ENCODE measurements at places on chromosomes 7 and 10.

DNA sequence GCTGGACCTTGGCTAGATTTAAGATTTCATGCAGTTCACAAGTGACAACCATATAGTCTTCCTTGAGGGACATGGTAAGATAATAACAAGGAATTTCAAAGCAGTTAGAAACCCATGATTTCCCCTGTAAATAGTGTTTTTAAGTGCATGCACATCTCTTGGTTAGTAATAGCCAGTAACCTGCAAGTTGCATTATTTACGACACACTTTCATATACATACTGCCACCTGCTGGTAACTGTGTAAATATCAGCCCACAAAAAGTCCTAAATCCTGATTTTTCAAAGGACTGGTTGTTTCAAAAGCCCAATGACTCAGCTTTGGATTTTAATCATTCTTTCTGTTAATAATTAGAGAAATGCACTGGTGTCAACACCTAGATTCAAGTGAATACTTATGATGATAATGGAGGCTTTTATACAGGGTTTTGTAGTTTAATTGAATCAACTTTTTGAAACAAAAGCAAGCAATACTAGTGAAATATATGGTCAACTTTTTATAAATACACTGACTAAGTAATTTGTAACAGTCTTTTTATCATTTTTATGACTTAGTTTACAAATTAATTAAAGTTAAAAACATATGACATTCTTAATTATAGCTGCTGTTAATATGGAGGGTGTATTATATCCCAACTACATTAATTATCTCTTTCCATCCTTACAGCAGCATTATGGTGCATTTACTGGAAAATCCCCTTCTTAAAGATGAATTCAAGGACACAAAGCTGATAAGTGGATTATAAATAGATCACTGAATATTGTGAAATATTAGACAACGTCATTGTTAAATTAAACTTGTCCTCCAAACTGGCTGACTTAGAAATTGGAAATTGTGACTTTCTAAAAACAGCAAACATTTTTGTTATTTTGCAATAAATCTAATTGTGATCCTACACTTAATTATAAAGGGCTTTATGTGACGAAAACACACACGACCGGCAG, 367.7 kb upstream of the SEMA3D start:
- H3K4me3 ChIP-seq: no peak overlapping the region
- H3K4me1 ChIP-seq: peaks cover 8% of the 10 kb centered on the region
- H3K36me3 ChIP-seq: no peaks in the 10 kb centered on the region
- H3K27ac ChIP-seq: no peak overlapping the region

DNA sequence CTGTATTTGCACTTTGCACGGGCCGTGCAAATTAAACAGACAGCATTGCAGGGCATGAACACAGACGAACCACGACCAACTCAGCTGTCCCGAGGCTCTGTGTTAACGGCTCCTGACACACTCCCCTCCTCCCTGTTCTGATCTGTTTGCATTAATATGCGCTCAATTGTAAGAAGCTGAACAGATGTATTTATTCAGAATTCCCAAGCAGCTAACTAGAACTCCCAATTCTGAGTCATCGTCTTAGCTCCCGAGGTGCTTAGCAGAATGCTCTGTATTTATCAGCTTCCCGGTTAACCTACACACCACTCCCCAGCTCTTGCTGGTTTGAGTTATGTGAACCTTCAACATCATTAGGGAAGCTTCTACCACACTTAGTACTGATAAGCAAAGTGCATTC, 286.4 kb downstream of the PTPRN2 start:
- H3K27ac ChIP-seq: no peak overlapping the region
- H3K27me3 ChIP-seq: no peaks in the 10 kb centered on the region
- H3K36me3 ChIP-seq: no peaks in the 10 kb centered on the region
- no peak overlapping the region for H3K4me3 ChIP-seq

DNA sequence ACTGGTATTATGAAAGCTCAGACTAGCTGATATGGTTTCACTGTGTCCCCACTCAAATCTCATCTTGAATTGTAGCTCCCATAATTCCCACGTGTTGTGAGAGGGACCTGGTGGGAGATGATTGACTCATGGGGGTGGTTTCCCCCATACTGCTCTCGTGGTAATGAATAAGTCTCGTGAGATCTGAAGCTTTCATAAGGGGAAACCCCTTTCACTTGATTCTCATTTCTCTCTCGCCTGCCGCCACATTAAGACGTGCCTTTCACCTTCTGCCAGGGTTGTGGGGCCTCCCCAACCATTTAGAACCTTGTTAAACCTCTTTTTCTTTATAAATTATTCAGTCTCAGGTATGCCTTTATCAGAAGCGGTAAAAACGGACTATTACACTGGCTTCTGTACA, 40.3 kb downstream of the COL13A1 start:
- no peak for DNase-seq
- H3K36me3 ChIP-seq: no peaks in the 10 kb centered on the region
- no peaks in the 10 kb centered on the region for H3K4me1 ChIP-seq
- H3K4me3 ChIP-seq: no peak overlapping the region

DNA sequence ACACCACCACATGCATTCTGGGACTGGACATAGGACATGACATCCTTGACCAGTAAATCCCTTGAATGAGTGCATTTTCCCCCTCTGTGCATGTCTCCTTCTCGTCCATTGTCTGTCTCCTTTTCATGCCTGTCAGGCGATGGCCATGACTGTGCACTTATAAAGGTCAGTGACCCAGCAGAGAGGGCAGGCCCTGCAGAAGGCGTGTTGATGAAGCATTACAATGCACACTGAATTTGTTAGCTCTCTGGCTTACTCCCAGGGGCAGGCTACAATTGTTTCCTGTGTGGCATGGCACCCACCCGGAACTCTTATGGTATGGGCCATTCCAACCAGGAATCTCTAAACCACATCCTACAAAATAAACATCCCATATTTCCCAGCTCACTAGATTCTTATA, 71.1 kb downstream of the SAMD9 start:
- no peaks in the 10 kb centered on the region for H3K4me1 ChIP-seq
- no peak overlapping the region for H3K27ac ChIP-seq
- no peaks in the 10 kb centered on the region for H3K27me3 ChIP-seq
- no peak overlapping the region for H3K4me3 ChIP-seq
- H3K36me3 ChIP-seq: no peaks in the 10 kb centered on the region

DNA sequence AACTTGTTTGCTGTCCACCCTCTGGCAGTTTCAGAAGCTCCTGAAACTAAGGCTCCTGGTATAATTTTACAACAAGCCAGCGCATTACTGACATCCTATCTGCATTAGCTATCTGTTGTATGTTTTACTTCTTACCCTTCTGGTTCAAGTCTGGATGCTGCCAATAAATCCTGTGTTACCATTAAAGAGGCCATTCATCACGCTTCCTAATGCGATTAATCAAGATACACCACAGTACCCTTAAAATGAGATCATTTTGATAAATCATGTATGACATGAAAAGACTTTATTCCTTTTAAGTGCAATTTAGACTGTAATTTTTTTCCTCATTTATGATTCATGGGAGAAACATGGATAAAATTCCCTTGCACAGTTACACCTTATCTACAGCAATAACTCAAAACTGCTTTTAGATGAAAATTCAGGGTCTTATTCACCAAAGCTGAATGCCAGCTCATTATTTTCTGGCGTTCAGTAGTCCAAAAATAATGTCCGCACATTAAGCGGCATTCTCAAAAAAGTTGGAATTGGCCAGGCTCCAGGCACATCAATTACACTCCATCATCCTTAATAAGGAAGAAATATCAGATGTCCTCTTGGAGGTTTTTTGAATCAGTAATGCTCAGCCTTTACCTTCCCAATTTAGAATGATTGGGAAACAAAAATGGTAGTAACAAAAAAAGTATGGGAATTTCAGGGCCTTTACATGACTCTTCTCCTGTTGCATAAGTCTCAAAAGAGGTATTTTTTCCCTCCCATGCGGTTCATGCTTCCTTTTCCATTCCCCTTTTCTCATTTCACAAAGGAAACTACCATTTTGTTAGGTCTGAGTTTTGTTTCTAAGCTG, 878.5 kb downstream of the LRMDA start:
- DNase-seq: no peak
- H3K27me3 ChIP-seq: no peaks in the 10 kb centered on the region
- H3K4me3 ChIP-seq: no peak overlapping the region
- H3K27ac ChIP-seq: no peak overlapping the region
- H3K36me3 ChIP-seq: no peaks in the 10 kb centered on the region

DNA sequence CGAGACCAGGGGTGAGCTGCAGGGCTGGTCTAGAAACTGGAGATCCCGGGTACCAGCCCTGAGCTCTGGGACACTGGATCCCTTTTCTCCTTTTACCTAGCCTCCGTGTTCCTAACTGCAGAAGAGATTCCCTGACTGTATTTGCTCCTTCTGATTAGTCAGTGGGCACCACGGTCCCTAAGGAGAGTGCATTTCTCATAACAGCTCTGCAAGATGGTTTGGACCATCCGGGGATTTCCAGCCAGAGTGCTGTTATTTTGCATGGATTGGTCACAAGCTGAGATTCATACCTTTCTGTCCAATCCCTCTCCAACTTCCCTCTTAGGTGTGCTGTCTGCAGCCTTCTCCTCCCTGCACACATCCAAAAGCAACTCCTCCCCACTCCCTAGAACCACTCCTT, 122.6 kb downstream of the MYL10 start:
- H3K27me3 ChIP-seq: no peaks in the 10 kb centered on the region
- DNase-seq: no peak
- no peak overlapping the region for H3K27ac ChIP-seq
- H3K4me3 ChIP-seq: no peak overlapping the region
- H3K36me3 ChIP-seq: no peaks in the 10 kb centered on the region
- H3K4me1 ChIP-seq: no peaks in the 10 kb centered on the region

- no peaks in the 10 kb centered on the region for H3K4me1 ChIP-seq
- no peak overlapping the region for H3K27ac ChIP-seq
- H3K27me3 ChIP-seq: no peaks in the 10 kb centered on the region
- peaks cover 10% of the 10 kb centered on the region for H3K36me3 ChIP-seq
- DNase-seq: no peak
Measured at GRCh38 chr7:107913851-107914250, 22.9 kb downstream of the DLD start.

DNA sequence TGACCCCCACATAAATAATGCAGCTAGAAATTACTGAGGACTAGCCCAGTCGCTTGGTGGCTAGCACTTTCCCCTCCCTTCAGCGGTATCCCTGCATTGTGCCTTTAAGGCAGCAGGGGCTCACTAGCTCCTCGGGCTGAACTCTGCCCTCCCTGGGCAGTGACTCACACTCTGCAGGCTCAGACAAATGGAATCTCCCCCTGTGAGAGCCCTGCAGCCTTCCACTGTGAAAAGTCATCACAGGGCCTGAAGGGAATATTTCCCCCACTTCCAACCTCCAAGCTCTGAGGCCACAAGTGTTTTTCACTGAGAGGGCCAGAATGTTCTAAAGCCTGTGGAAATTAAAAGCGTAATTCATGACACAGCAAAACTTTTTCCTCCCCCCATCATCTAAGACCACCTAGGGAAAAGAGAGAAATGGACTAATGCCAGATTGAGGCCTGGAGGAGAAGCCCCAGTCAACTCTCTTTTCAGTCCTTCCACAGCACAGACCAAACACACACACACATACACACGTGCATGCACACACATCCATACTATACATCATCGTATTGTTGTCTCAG, 93.6 kb upstream of the COL1A2 start:
- peaks cover 25% of the 10 kb centered on the region for H3K4me1 ChIP-seq
- peak overlapping the region; percentile 54 for H3K27ac ChIP-seq
- no peak overlapping the region for H3K4me3 ChIP-seq

- peak overlapping the region; percentile 26 for H3K27ac ChIP-seq
- DNase-seq: peak; percentile 62
- no peaks in the 10 kb centered on the region for H3K27me3 ChIP-seq
- H3K4me1 ChIP-seq: peaks cover 68% of the 10 kb centered on the region
- H3K36me3 ChIP-seq: no peaks in the 10 kb centered on the region
- H3K4me3 ChIP-seq: no peak overlapping the region
Measured at GRCh38 chr10:45428611-45429510, 54.8 kb downstream of the ALOX5 start.

DNA sequence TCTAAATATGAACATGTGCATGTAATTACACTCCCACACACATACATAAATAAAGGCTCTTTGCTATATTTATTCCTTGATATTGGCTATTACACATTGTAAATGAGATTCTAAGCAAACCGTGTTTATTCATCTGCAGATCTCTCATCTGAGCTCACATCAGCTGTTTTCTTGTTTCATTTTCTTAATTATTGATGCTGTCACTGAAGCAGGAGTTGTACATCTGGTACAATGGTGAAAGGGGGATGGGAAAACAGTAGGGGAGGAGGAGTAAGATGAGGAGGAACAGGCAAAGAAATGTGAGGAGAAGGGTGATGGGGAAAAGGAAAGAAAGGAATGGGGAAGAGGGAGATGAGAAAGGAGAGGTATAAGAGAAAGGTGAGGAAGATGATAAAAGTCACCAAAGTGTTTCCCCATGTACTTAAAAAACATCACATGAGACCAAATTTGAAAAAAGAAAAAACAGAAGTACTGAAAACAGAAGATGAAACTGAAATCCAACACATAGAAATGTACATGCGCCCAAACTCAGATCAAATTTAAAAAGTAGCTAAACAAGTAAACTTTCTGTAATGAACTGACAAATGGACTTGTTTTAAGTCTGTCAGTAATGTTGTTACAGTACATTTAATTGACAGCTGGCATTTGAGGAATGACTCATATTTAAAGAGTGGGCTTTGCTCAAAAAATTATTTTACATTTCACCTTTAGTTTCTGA, 472.2 kb downstream of the ARL4A start:
- no peak overlapping the region for H3K27ac ChIP-seq
- H3K4me1 ChIP-seq: no peaks in the 10 kb centered on the region
- no peak for DNase-seq
- no peak overlapping the region for H3K4me3 ChIP-seq
- no peaks in the 10 kb centered on the region for H3K27me3 ChIP-seq

DNA sequence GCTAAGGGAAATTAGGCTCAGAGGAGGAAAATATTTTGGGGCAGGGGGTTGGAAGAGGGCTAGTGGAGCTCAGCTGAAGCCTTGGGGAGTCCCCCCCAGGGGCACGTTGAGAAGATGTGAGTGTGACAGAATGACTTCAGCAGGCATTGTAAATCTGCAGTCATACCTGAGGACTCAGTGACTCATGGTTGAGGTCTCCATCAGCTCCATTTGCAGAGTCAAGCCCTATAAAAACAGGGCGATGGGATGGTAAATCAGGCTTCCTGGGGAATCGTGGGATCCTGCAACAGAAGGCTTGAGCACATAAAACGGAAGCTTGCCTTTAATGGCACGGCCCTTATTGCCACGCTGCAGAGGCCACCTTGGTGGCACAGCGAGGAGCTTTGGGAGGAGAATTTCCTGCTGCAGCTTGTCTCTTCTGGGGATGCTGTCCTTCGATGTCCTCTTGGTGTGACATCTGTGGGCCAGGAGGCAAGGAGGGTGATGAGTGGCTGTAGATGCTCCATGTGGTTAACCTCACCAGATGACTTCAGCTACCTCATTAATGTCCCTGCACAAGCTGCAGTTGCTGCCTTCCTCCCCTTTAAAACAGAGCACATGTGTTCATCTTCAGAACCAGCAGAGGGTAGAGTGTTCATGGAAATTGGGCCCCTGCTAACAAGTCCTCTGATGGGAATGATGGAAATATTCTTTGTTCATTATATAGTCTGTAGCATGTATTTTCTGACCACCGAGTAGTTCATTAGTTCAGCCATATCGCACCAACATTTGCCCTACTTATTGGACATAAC, 285.9 kb downstream of the LRMDA start:
- no peak overlapping the region for H3K27ac ChIP-seq
- no peaks in the 10 kb centered on the region for H3K36me3 ChIP-seq
- H3K27me3 ChIP-seq: no peaks in the 10 kb centered on the region
- H3K4me1 ChIP-seq: peaks cover 9% of the 10 kb centered on the region
- DNase-seq: no peak
- no peak overlapping the region for H3K4me3 ChIP-seq

- no peak for DNase-seq
- H3K27me3 ChIP-seq: no peaks in the 10 kb centered on the region
- no peak overlapping the region for H3K27ac ChIP-seq
- H3K4me1 ChIP-seq: no peaks in the 10 kb centered on the region
- H3K36me3 ChIP-seq: no peaks in the 10 kb centered on the region
Measured at GRCh38 chr10:42880255-42880620, 97.6 kb downstream of the BMS1 start.

Data from body of pancreas (tissue), 4 donors.